Fibroblast of skin of scalp (primary cell): ENCODE measurements at places on chromosomes 7 and 10.

DNA sequence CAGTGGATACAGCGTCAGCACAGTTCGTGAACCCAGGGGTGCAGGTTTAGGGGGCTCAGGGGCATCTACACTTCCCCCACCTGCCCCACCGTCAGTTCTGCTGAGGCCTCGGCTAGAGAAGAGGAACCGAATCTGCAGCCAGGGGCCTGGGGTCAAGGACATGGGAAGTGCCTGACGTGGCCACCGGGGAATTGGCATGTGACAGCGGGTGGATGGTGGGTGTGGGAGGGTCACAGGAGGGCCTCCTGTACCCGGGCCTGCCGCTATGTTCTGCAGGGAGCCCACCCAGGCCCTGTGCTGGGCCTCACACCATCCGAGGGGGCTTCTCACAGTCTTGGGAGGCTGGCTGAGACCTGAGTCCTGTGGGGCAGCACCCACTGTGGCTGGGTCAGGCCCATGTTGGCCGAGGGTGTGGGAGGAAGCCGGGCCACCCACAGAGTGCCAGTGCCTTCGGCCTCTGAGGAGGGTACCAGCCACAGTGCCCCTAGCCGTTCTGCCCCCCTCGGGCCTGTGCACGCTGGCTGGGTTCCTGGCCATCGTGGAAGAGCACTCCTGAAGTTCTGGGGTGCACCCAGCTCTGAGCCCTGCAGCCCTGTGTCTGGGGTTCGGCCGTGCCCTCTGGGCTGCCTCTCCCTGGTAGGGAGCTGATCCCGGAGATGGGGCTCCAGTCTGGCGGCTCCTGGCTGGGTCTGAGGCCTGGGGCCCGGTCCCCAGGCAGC, 5.9 kb downstream of the TTYH3 start:
- no peak for DNase-seq

GRCh38 chr10:69467928-69468750, 16.9 kb downstream of the TSPAN15 start:
- no peak for DNase-seq

GRCh38 chr7:121101621-121102020, 113.1 kb downstream of the CPED1 start:
- DNase-seq, result no peak

GRCh38 chr10:6589287-6590094, 9.4 kb upstream of the PRKCQ start:
- no peak for DNase-seq

DNA sequence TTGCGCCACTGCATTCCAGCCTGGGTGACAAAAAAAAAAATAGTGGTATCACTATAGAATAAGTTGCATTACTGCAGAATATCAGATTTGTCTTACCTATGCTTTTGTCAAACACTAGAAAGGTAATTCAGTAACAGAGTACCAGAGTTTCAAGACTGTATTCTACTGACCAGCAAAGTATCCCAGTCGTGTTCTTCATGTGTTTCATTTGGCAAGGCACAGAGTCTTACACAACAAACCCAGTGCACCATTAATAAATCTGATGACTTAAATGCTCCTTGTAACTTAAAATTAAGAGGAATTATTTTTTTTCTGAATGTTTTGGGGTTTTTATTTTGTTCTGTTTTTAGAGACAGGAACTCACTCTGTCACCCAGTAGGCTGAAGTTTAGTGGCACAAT, 34.4 kb upstream of the PBLD start:
- DNase-seq, result no peak

GRCh38 chr10:78584681-78585080, 484.1 kb upstream of the ZMIZ1 start:
- DNase-seq, result no peak

GRCh38 chr10:18606051-18606695, 45.2 kb downstream of the NSUN6 start:
- peak; percentile 20 for DNase-seq

DNA sequence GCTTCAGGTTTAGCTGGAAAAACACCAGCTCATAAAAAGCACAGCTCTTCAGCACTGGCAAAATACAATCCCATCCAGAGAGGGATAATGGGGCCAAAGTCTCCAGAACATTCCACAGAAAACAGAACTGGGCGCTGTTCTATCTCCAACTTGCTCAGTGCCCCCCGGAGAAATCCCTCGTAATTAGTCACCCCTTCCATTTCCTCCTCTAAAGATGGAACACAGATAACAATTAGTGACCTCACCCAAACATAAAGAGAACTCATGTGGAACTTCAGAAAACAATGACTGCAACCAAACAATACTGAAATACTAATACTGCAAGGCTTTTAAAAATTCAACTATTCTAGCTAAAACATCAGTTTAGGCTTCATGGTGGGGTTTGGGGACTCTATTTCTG, 46.3 kb downstream of the KIAA1549 start:
- peak; percentile 6 for DNase-seq

- no peak for DNase-seq
These were observed at the start of gene ADCYAP1R1 for GRCh38 chr7:31051598-31052486. TSS of gene ADCYAP1R1 (plus strand) at chr7:31052308. CDS start at chr7:31063265, 10,957 bp downstream.

DNA sequence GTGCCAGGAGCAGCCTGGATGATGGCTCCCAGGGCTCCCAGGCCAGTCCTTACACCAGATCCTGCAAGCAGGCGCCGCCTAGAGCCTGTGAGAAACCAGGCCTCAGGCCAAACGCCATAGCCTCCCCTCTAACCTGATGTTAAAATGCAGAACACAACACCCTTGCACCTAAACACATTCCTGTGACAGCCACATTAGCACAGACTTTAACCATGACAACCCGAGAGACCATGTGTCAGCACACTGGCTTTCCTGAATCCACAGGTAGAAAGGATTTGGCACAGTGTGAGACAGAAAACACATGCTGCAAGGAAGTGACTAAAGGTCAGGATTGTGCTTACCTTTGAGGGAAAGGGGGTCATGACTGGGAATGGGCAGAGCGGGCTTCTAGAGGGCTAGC, 59.9 kb downstream of the SGMS1 start:
- DNase-seq, result no peak

DNA sequence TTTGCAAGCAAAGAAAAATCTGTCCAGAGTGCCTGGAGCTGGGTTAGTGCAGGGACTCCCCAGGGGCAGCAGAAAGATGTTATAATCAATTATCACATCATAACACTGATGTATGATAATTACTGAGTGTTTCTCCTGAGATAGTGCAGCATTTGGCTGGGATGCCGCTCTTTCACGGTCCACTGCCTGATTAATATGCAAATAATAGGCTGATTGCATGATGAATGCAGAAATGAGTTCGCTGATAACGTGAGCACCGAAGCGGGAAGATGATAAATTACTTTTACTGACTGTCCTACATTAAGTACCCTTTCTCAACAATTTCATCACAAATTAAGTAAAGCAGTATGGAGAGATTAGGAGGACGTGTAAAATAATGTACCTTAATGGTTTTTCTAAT, 71.4 kb upstream of the SH2B2 start:
- DNase-seq, result no peak

DNA sequence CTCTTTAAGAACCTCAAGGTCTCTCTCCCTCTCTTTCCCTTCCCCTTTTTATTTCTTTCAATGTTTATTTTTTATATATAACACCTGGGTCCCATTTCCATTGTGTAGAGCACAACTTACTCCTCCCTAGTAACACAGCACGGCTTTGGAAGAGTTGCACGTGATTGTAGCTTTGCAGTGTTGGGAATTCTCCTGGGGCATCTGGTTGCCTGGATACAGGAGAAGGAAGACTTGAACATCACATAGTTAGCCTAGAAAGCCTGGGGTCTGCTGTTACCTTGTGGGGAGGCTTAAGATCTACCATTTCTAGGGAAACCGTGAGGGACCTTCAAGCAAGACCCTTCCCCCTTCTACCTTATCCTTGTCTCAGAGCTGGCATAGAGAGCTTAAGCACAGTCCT, 41.1 kb upstream of the NFKB2 start:
- no peak for DNase-seq

- DNase-seq, result no peak
These were observed 32.6 kb downstream of the DDIT4 start for GRCh38 chr10:72306215-72306760.

- no peak for DNase-seq
These were observed 7.7 kb downstream of the CTBP2 start for GRCh38 chr10:125152450-125153368.

DNA sequence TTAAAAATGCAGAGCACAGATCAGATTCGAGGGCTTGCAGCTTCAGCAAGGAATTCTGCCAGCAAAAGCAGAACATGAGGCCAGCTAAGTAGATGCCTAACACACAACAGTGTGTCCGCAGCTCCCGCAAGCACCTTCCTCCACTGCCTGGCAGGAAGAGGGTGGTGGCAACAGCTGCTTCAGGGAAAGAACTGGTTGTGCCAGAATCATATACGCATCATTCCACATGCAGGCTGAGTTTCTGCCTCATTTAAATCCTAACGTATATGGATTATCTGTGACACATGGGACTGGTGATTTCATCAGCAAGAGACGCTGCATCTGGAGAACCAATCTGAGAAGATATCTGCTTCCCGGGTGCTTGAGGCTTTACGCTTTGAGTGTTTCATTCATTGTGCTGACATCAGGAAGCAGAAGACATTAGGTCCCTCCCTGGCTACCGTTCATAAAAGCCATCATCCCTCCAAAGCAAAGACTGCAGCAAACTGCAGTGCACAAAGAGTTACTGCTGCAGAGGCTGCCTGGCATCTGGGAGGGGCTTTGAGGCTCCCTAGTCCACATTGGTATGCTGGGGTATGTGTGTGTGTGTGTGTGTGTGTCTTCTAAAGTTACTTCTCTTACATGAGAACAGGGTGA, 78.8 kb downstream of the FAM13C start:
- DNase-seq, result peak; percentile 17

- DNase-seq, result no peak
These were observed 13.6 kb downstream of the IRF5 start for GRCh38 chr7:128951296-128951695.

DNA sequence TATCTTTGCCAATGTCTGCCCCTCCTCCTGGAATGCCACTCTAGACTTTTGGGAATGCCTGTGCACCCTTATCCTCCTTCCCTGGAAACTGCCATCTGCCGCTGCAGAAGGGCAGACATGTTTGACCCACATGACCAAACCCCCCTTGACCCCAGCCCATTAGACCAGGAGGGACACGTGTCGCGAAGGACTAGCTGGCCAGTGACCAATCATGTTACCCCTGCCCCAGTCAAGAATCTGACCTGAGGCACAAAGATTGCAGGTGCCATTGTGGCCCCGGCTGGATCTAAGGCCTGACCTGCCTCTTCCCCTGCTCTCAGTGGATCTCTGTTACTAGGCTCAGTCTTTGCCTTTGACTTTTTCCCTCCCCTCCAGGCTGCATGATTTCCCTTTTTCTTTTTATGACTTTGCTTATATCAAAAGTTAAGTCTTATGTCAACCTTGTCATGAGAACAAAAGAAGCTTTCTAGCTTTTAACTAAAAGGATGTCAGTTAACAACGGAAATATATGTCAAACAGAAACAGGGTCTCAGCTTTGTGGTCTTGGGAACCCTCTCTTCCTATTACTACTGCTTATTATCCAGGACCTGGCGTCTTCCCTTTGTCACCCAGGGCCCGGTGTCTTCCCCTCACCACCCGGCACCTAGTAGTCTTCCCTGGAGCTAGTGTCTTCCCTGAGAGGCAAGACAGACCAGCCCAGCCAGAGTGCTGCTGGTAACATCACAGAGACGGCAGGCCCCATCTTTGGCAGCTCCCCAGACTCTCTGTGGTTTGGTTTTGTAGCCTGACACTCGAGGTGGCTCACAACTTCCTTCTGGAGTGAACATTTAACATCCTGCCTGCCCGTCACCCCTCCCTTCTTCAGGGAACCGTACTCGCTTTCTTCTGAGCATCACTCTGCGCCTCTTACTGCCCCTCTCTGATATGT, 24.4 kb upstream of the PPIF start:
- peak; percentile 95 for DNase-seq

GRCh38 chr7:84612981-84613681, 418.5 kb upstream of the SEMA3A start:
- DNase-seq, result peak; percentile 30

GRCh38 chr10:77081481-77081891, 556.1 kb downstream of the KCNMA1 start:
- DNase-seq, result no peak

GRCh38 chr10:125086691-125087090, 73.7 kb downstream of the CTBP2 start:
- no peak for DNase-seq

DNA sequence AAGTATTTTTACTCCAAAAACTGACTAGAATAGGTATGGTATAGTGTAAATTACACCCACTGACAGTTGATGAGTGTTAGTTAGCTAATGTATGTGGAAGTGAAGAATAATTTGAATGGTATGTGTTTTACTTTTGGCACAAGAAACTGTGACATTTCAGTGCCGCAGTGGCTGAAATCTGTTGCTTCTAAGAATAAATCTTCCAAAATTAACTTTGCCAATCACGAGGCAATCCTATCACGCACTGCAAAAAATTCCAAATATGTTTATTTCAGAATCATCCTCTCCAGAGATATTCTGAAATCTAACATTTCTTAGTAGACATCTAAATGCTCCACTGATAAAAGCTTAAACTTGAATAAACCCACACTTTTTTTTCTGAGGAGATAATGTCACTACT, 61.2 kb downstream of the PCLO start:
- DNase-seq, result no peak

DNA sequence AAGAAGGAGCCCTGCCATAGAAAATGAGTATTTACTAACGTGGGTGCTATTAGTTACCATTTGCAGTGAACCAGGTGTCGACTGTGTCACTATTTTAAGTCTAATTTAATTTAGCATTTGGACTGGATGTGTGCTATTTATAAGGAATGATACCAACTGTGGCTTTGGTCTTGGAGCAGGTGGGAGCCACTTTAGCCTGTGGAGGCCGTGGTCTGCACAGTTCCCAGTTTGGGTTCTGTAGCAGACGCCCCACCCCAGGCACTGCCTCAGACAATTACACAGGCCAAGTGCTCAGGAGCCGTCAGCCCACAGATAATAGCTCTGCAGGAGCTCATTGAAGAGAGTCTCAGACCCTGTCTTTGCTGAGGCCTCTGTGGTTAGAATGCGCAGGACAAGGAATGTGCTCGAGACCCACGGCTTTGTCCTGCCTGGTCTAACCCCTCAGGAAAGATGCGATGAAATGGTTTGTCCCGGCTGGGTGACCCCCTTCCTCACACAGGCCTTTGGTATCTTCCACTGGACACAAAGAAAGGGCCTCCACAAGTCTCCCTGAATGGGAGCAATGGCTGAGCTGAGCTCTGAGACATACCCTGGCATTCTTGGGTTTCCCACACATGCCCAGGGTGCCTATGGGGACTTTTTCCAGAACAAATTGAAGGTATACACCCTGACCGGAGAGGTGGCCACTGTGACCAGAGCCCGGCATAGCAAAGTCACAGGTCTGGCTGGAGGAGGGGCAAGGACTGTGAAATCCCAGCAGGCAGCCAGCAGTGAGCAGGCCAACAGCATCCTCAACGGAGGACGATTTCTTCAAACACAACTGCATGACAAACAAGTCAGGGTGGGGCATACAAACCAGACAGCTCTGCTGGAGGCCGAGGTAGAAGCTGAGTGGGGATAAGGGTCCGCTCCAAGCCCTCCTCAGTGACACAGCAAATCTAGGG, 251.2 kb downstream of the ARHGAP12 start:
- DNase-seq, result peak; percentile 24

DNA sequence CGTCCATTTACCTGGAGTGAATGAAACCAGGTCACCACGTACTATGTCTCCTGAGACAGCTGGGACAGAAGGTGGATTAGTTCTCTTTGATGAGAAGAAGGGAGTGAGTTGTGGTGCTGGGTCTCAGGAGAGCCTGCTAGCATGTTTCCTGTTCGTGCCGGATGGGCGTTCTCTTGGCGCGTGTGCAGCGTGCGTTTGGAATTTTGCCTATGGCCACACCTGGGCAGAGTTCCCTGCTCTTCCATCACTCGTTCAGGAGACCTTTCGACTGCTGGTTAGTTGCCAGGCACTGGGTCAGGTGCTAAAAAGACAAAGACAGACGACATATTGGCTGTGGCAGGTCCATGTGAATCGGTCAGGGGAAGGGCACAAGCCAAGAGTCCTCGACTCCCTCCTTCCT, 90.3 kb downstream of the TRRAP start:
- DNase-seq, result no peak
